Stimulated activated CD4-positive, alpha-beta T cell treated with anti-CD3 and anti-CD28 coated beads, Interleukin-4, amount 100 ng/mL, for 4 hours (primary cell): ENCODE measurements at places on chromosomes 4 and X.

- DNase-seq: no peak
Measured at GRCh38 chr4:182271731-182272130, 28.5 kb downstream of the TENM3 start.

GRCh38 chrX:150324919-150325318, 38.2 kb upstream of the MAMLD1 start:
- DNase-seq: no peak

DNA sequence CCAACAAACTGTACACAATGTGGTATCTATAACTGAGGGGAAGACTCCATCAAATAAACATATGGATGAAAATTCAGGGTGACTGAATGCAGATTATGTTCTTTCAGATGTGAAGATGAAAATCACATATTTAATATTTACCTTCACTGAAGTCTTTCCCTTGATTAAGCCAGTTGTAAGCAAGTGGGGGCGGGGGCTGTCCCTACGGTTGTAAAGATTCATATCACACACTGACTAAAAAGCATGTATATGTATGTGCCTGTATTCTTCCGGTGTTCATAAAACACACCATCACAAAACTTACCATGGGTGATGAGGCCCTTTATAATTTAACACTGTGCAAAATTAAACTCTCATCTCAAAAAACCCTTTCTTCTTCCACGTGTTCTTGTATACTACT, 1.3 kb downstream of the TAB3 start:
- peak; percentile 54 for DNase-seq

- DNase-seq: no peak
Measured at GRCh38 chr4:140298001-140298400, 75.4 kb upstream of the SCOC start.

DNA sequence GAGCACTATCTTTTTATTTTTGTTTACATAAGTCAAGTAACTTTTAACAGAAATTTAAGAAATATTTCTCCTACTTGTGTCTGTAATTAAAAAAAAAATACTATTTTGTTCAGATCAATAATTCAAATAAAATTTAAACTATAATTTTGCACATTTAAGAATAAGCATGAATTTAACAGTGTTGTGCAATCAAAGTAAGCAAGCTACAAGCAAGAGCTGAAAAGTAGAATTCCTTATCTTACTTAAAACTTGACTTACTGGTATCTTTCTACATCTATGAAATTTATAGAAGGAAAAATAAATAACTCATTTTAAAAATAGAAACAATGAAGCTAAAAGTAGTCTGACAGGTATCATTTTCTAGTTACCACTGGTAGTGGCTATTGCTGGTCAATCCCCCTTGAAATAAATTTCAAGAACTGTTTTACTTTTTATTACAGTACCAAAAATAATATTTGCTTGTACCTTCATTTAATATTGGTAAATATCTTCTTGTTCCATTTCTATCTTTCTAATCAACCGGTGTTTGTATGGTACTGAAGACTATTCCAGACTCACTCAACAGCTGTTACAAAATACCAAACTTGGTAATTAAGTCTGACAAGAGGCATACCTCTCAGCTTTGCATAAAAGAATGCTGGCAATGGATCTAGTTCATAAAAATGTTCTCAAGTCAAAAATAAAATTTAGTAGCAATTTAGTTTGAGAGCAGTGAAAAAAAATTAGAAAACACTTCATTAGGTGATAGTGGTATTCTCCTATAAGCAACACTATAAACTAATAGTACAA, 62.2 kb downstream of the NOCT start:
- DNase-seq: no peak

- DNase-seq: no peak
Measured at GRCh38 chr4:16217300-16218051, 8.8 kb downstream of the TAPT1 start.

DNA sequence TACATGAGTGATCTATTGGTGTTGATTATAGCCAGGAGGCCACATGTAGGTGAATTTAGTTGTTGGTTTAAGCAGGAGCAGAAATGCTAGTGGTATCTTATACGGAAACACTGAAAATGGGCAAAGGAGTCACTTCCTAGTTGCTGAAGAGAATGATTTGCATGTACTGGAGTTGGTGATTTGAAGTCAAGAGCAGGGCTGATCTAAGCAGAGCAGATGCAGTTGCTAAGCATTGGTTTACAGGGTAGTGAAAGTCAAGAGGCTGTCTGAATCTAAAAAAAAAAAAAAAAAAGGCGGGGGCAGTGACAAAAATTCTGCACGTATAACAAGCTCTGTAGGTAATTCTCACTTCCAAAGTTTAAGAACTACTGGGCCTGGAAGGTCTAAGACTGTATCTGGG, 90.4 kb upstream of the HPRT1 start:
- no peak for DNase-seq

DNA sequence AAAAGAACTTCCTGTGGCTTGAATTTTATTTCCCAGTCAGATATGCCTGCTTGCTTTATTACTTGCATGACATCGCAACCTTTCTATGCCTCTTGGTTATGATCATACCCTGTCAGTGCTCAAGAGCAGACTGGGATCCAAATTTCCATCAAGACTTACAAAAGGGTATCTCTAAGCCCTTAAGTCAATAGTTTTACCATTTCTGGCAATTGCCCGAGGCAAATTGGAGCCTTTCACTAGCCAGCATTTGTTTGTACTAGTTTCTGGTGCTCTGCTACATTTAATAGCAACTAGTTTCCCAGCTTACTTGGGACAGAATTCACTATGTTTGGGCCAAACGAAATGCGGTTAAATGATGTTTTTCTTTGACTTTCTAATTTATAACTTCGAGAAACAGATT, 73.2 kb upstream of the ITM2A start:
- DNase-seq: no peak

GRCh38 chrX:8783097-8783713, 18.0 kb downstream of the FAM9A start:
- DNase-seq: peak; percentile 2

DNA sequence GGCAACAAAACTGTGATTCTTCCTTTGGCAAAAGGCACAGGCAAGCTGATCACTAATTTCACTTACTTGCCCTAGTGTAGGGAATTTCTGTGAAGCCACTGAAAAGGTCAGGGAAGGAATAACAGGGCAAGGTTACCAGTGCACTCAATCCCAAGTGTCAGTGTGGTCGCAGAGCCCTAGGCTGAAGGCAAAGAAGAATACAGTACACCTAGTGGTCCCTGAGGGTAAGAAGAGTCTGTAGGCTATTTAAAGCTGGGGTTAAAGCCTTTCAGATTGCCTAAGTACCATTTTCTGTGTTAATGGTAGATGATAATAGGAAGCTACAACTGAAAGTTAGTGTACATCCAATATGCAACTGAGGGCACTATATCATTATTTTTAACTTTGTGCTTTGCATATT, 173.6 kb upstream of the NRK start:
- no peak for DNase-seq

DNA sequence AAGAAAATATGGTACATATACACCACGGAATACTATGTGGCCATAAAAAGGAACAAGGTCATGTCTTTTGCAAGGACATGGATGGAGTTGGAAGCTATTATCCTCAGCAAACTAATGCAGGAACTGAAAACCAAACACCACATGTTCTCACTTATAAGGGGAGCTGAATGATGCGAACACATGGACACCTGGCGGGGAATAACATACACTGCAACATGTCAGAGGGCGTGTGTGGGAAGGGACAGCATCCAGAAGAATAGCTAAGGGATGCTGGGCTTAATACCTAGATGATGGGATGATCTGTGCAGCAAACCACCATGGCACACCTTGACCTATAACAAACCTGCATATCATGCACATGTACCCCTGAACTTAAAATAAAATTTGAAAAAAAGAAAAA, 19.5 kb upstream of the CNKSR2 start:
- no peak for DNase-seq

DNA sequence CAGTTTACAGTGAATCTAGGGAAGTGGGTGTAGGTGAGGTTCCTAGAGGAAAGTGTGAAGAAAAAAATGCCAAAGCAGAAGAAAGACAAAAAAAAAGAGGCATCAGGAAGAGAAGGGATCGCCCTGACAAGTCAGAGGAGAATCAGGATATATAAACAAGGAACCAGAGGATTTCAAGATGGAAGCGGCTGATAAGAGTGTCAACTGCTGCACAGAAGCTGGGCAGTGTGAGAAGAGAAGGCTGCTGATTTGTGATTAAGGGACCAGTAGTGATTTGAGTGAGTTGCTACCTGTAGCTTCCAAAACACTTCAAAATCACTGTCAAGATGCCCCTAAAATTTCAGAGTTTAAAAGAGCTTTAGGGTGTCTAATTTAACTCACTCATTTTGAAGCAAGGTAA, 258.2 kb downstream of the PPP3CA start:
- DNase-seq: no peak

GRCh38 chrX:150847088-150847487, 51.4 kb downstream of the CD99L2 start:
- no peak for DNase-seq

DNA sequence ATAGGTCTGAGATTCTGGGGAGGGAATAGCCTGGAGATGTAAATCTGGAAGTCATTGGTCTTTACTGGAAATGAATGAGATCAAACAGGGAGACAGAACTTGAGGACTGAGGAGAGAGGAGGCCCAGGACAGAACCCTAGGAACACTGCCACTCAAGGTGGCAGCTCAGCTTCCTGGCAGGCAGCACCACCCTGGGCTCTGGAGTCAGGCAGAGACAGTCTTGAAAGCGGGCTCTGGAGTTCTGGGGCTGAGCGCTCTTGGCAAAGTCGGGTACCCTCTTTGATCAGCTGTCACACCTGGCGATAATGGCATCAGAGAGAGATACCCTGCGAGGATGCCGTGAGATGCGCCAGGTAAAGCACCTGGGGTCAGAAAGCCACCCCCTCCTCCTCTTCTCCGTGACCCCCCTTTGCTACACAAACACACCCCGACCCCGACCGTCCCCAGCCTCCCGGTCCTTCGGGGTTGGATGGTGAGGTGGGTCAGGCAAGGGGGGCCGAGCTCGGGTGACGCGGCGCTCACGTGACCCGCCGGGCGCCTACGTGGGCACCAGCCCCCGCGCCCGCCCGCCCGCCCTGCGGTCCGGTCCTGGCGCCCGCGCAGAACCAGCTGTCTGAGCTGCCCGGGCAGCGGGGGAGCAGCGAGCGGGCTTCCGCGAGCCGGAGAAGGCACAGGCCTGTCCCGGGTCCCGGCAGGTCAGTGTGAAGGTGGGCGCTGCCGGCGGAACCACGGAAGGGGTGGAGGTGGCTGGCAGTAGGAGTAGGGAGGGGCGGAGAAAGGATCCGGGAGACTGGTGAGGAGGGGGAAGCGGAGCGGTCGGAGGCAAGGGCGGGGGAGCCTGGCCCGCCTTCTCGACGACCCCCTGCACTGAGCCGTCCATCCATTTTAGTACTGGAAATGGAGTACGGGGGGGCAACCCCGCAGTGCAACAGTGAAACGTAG, at the start of gene TCEAL3:
Gene TCEAL3, plus strand, starts transcription at position 600 of the 942 bp plus-strand sequence. CDS start 1,102 bp downstream, outside the sequence.
- DNase-seq: peak; percentile 21

- no peak for DNase-seq
Measured at GRCh38 chrX:124994404-124994803, 325.3 kb upstream of the TEX13C start.

GRCh38 chrX:46712764-46713163, 46.2 kb downstream of the SLC9A7 start:
- no peak for DNase-seq

GRCh38 chrX:36198575-36198974, 279.0 kb downstream of the CFAP47 start:
- DNase-seq: no peak

DNA sequence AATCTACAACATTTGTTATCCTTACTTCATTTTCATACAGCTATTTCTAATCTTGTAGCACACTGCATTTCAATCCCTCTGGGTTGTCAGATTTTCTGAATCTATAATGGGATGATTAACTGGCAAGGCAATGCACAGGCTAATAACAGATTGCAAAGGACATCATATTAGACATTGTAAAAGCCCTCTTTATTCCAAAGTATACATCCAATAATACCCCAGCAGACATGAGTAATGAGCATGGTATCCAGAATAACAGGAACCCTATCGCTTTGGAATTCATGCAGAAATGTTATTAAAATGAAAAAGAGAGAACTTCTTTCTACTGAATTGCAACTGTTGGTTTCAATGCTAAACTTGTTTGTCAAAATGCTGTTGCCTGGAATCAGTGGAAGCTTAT, 122.9 kb downstream of the C4orf33 start:
- no peak for DNase-seq
